ENCODE measurements at places on chromosomes 3 and 15. TPM values are rescaled to one million over a fixed set of nuclear protein-coding genes. Genes with fewer than 3 reads are reported as not detected.

HRH1 gene
- total RNA-seq, result 5.1 TPM

KIF7 gene
- 2.7 TPM for total RNA-seq

IL17RE gene
- 1.4 TPM for total RNA-seq

IRAK2 gene
- 20.1 TPM for total RNA-seq

ST3GAL6 gene
- total RNA-seq, result 1.4 TPM

SLC38A3 gene
- total RNA-seq, result not detected

PLCL2 gene
- total RNA-seq, result 5.4 TPM

HHLA2 gene
- total RNA-seq, result not detected

CCDC54 gene
- total RNA-seq, result not detected

BCHE gene
- 1.6 TPM for total RNA-seq

SAMMSON gene
- total RNA-seq, result not detected

TMEM212 gene
- not detected for total RNA-seq

DHFR2 gene
- 2.4 TPM for total RNA-seq

ISLR gene
- total RNA-seq, result not detected

RHCG gene
- total RNA-seq, result 195 TPM

COL7A1 gene
- 420 TPM for total RNA-seq

COPS2 gene
- total RNA-seq, result 65.0 TPM

ANKRD63 gene
- not detected for total RNA-seq

FBXL22 gene
- total RNA-seq, result 0.28 TPM

RTP4 gene
- total RNA-seq, result under 0.01 TPM

SPATA12 gene
- not detected for total RNA-seq

HYAL1 gene
- 5.8 TPM for total RNA-seq

WNT7A gene
- 13.7 TPM for total RNA-seq

CA12 gene
- total RNA-seq, result 211 TPM

TLR9 gene
- total RNA-seq, result 0.07 TPM

CCR9 gene
- not detected for total RNA-seq

MCF2L2 gene
- 0.68 TPM for total RNA-seq

ZNF106 gene
- total RNA-seq, result 53.2 TPM

GOLGA6B gene
- total RNA-seq, result not detected

GRM7 gene
- total RNA-seq, result not detected

EIF5A2 gene
- 11.0 TPM for total RNA-seq

C3orf33 gene
- total RNA-seq, result 1.9 TPM

GABRR3 gene
- total RNA-seq, result not detected

SSUH2 gene
- total RNA-seq, result 0.34 TPM

SPESP1 gene
- total RNA-seq, result 4.9 TPM

KNG1 gene
- not detected for total RNA-seq

ACP3 gene
- total RNA-seq, result 5.0 TPM

All from nasal cavity respiratory epithelium epithelial cell of viscerocranial mucosa (primary cell).